CD14-positive monocyte (primary cell): ENCODE measurements at places on chromosomes 5 and 9. TPM values are rescaled to one million over a fixed set of nuclear protein-coding genes. Genes with fewer than 3 reads are reported as not detected.

DNA sequence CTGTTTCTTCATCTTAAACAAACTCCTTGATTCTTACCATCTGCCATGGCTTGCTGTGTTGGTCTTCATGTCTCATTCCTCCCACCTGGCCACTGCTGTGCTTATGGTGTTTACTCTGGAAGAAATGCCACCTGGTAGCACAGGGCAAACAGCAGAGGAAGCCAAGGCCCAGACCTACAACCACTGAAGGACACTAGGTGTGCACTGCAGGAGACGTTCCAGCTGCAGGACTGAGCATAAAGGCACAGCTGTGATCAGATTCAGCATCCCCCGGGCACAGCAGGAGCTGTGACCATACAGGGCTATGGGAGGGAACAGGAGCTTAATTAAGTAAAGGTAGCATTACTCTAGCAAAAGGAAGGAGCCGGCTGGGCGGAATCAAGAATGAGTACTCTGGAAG is 12.6 kb upstream of the GNAQ start:
- no peaks in the 10 kb centered on the region for H3K4me1 ChIP-seq
- no peaks in the 10 kb centered on the region for H3K27me3 ChIP-seq
- no peak for DNase-seq
- no peak overlapping the region for H3K4me3 ChIP-seq
- H3K36me3 ChIP-seq: no peaks in the 10 kb centered on the region
- no peak overlapping the region for H3K27ac ChIP-seq

- H3K36me3 ChIP-seq: no peaks in the 10 kb centered on the region
- no peak overlapping the region for H3K4me3 ChIP-seq
- no peak overlapping the region for H3K27ac ChIP-seq
- H3K27me3 ChIP-seq: no peaks in the 10 kb centered on the region
Observed at GRCh38 chr5:168699002-168699401, 119.8 kb upstream of the PANK3 start.

DNA sequence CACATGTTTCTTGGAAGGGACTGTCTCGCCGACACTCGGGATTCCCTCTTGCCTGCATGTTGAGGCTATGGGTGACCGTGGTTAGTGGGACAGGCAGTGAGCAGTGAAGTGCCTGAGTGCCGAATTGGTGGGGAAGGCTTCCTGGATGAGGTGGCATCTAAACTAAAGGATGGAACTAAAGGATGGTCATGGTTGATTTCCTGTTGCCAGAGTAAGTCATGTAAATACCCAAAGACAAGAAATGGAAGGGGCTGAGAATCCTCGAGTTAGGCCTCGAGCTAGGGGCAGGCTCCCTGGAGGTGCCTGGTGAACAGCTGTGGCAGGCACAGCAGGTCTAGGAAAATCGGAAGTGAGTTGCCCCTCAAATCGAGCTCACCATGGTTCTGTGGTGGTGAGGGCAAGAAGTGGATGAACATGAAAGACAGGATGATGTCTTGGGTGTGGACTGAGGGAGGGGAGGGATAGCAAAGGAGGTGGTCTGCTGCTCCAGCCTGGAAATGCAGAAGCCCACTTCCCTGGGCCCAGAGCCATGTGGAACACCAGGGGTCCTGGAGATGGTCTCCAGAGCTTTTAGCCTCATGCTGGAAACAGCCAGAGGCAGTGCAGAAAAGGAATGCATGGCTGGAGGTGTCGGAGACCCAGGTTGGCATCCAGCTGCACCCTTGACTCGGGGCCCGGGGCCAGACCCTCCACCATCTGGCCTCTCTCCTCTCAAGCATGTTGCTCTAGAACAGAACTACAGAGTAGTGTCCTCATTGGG is 12.2 kb downstream of the CD74 start:
- peak overlapping the region; percentile 50 for H3K27ac ChIP-seq
- H3K4me1 ChIP-seq: no peaks in the 10 kb centered on the region
- no peaks in the 10 kb centered on the region for H3K27me3 ChIP-seq

- H3K27ac ChIP-seq: no peak overlapping the region
- H3K27me3 ChIP-seq: no peaks in the 10 kb centered on the region
- H3K4me1 ChIP-seq: no peaks in the 10 kb centered on the region
- no peak for DNase-seq
- H3K4me3 ChIP-seq: no peak overlapping the region
Observed at GRCh38 chr5:174617285-174617684, 107.1 kb upstream of the MSX2 start.

DNA sequence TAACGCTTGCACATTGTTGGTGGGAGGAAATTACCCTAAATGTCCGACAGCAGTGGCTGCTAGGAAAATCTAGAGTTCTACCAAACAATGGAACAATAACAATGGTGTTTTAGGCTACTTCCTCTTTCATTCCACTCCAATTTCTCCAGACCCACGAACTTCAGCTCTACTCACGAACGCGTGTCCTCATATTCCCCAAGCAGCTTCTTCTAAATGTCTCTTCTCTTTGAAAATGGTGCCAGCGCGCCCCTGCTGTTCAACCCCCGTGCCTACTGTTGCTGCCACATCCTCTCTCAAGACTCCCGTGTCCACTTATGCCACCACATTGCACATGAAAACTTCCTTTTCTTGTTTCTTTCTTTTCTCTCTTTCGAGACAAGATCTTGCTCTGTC is 25.6 kb downstream of the OR2V2 start:
- no peak overlapping the region for H3K4me3 ChIP-seq
- peak; percentile 21 for DNase-seq
- peaks cover 25% of the 10 kb centered on the region for H3K4me1 ChIP-seq
- no peak overlapping the region for H3K27ac ChIP-seq
- peaks cover 82% of the 10 kb centered on the region for H3K27me3 ChIP-seq
- no peaks in the 10 kb centered on the region for H3K36me3 ChIP-seq

- DNase-seq: no peak
- H3K27ac ChIP-seq: no peak overlapping the region
- no peaks in the 10 kb centered on the region for H3K36me3 ChIP-seq
- H3K27me3 ChIP-seq: no peaks in the 10 kb centered on the region
- H3K4me3 ChIP-seq: no peak overlapping the region
Observed at GRCh38 chr5:68110264-68110663, 105.3 kb upstream of the PIK3R1 start.

- H3K27ac ChIP-seq: no peak overlapping the region
- no peaks in the 10 kb centered on the region for H3K36me3 ChIP-seq
- no peaks in the 10 kb centered on the region for H3K4me1 ChIP-seq
- no peaks in the 10 kb centered on the region for H3K27me3 ChIP-seq
Observed at GRCh38 chr5:124570285-124571035, 176.0 kb downstream of the ZNF608 start.

DNA sequence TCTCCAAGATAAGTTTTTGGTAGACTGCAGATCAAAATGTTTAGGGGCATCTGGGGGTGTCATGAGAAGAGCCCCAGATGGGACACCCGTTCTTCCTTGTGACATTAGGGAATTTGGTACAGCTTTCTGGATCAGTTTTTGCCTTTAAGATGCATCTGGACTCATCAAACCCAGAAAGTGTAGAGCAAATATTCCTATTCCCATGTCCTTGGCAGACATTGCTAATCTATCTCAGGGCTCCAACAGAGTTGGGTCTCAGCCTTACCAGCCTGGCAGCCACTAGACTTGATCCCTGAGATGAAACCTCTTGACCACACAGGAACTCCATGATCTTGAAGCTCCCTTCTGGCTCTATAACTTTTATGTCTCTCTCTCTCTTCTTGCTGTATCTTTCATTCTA is 35.6 kb downstream of the ERGIC1 start:
- H3K4me1 ChIP-seq: peaks cover 28% of the 10 kb centered on the region
- H3K36me3 ChIP-seq: no peaks in the 10 kb centered on the region
- DNase-seq: no peak
- H3K27me3 ChIP-seq: no peaks in the 10 kb centered on the region

DNA sequence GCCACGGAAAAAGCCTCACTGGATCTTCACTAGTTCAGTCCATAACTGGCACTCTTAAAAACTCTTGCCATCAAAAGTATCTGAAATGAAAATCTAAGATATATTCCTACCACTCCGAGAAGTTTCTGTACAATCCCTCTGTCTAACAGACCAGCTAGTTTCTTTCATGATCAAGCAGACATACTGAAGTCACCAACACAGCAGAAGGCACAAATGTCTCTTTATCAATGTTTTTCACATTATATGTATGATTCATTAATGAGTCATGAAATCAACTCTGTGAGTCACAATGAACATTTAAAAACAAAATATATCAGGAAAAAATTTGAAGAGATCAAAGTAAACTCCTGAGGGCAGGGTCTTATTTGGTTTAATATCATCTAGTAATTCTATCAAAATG is 50.8 kb downstream of the F2R start:
- H3K4me3 ChIP-seq: no peak overlapping the region
- H3K27ac ChIP-seq: no peak overlapping the region

SLC36A3 gene
- not detected in 2 replicates for polyA plus RNA-seq

UNC5A gene
- 0.07 TPM for polyA plus RNA-seq

PCDHA1 gene
- not detected for polyA plus RNA-seq

WDR38 gene
- polyA plus RNA-seq: not detected

GAPVD1 gene
- 49.2 TPM for polyA plus RNA-seq
